NCI-H2081 (cell line): ENCODE measurements at places on chromosomes 6 and 20.

DNA sequence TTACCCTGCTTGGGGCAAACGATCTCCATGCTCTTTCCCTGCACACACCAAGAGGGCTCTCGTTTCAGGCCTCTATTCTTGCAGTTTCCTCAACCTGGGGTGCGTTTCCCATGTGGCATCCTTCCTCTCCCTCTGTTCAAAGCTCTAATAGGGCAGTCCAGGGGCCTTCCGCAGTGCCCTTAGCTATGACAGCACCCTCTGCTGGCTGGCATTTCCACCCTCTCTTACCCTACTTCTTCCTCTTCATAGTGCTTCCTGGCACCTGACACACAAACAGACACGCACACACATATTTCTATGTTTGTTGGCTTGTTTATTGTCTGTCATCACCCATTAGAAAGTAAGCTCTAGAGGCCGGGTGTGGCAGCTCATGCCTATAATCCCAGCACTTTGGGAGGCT is 294.0 kb downstream of the CLIC5 start:
- no peak for DNase-seq

DNA sequence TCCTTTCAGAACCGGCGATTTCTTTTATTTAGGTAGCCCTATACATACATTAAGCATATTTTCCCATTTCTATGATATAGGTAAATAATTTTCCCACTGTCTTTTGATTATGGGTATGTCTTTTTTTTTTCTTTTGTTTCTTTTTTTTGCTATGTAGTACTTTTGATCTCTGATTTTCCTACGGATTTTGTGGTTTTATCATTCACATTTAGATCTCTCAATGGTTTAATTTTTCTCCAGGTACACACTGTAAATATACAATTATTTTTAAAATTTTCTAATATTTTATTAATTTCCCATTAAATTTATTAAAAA is 436 bp upstream of the ZNF337 start:
- no peak for DNase-seq

GRCh38 chr20:54431156-54431944 is 44.0 kb upstream of the DOK5 start:
- DNase-seq: no peak

GRCh38 chr20:45969712-45970634 is 2.0 kb downstream of the ZNF335 start:
- DNase-seq: peak; percentile 68

DNA sequence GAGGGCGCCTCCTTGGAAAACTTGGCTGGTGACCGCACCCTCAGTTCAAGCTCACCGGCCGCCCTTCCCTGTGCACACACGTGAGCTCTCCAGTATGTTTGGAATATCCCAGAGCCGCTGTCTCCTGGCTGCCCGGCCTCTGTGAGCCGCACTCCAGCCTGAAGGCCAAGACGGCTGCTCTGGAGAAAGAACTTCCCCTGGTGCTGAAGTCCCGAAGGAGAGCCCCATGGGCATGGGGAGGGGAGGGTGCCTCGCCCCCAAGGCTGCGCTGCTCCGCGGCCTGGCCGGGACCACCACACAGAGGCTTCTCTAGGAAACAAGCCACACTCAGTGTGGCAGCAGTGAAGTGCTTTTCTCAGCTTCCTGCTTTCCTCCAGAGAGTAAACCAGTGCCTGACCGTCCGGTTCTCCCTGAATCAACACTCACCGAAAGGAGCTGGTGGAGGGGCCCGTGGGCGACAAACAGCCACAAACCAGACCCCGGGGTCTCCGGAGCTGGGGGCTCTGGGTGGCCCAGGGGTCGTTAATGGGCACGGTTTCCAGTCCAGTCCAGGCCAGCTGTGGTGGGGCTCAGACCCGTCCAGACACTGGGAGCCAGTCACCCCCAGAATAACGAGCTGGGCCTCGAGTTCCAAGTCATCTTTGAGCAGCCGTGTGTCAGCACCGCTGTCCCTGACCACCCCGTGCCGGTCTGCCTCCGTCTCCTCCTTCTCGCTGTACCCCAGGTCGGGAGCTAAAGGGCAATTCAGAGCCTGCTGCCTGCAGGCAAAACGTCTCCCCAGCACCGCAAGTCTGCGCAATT is 87.4 kb upstream of the BHLHE23 start:
- no peak for DNase-seq

GRCh38 chr6:31087494-31088089 is 24.8 kb downstream of the C6orf15 start:
- peak; percentile 78 for DNase-seq

DNA sequence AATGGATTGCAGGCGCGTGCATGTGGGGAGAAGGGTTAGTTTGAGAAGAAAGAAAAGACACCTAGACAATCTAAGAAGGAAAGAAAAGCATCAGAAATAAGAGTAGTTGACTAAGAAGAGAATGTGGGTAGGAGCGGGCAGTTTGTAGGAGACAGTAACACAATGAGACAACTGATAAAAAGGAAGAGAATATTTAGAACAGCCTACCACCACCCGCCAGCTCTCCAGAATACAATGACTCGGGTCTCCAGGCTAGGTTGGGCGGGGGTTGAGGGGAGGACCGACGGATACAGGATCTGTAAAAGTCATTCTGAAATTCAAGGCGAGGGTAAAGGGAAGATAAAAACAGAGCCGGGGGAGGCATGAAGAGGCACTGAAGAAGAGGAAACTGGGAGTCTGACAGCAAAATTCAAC is 712 bp downstream of the ABHD16A start:
- DNase-seq: no peak

DNA sequence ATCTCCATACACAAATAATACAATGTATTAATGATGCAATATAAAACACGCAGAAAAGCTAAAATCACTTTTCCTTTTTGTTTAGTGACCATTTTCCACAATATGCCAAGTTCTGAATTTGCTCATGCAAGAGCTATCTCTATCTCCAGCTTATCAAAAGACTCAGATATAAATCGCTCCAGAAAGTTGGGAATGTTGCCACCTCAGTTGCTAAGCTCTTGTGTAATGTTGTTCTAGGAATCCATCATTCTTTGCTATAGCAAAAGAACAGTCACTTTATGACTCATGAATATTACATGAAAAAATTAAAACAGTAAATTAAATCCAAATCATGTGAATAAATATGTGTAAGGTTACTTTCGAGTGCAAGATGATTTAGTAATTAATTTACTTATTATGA is 8.7 kb downstream of the PLAGL1 start:
- no peak for DNase-seq

- no peak for DNase-seq
Measured at GRCh38 chr6:115817161-115817560, 243.5 kb downstream of the FRK start.

GRCh38 chr20:37749620-37750403 is 56.0 kb downstream of the CTNNBL1 start:
- DNase-seq: no peak

DNA sequence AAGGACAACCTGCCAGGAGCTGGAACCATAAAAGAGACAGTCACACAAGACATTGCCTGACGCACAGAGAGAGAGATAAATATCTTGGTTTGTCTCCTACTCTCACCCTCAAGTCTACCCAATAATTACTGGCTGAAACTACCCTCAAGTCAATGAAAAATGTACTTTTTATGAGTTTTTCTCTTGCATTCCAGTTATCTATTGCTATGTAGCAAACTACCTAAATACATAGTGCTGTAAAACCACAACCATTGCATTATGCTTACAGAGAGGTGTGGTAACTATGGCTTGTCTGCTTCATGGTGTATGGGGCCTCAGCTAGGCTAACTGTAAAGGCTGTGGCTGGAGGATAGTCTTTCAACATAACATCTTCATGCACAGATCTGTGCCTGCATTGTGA is 247.8 kb downstream of the HAO1 start:
- no peak for DNase-seq

GRCh38 chr6:113246186-113246585 is 611.0 kb upstream of the MARCKS start:
- no peak for DNase-seq

- DNase-seq: no peak
Measured at GRCh38 chr6:37556881-37557644, 57.4 kb upstream of the CCDC167 start.

GRCh38 chr20:56151834-56152233 is 96.7 kb upstream of the MC3R start:
- DNase-seq: no peak

DNA sequence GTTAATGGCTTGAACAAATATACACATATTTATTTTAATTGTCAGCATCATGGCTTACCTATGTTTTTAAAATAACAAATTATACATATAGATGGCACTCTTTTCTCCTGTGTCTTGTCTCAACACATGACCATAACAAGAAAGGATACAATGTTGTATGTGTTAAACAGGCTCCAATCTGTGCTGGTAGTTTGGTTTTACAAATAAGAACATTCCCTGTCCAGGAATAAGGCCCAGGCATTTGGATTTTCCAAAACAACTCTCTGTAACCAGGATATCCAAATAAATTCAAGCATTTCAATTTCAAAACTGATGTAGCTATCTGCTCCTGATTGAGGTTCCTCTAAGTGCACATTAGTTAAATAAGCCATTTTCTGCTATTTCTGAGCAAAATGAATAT is 17.1 kb downstream of the METTL24 start:
- DNase-seq: no peak
